Activated effector memory CD4-positive, alpha-beta T cell treated with Interleukin-2 at 50 U/mL for 16 hours (primary cell): ENCODE measurements at places on chromosomes 12 and 14.

DNA sequence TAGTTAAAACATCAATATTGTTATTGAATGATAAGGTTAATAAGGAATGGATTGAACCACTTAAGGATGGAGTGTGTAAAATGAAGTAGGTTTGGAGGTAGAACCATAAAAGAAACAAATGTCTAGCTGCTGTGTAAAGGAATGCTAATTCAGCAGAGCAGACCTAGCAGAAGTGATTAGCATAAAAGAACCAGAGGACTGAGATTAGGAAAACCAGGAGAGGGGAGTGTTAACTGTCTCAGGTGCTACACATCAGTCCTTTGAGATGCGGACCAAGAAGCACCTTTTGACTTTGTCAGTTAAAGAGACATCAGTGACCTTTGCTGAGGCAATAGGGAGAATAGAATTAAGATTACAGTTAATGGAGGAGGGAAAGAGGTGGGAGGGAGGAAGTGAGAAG is 84.5 kb downstream of the PLEKHA5 start:
- no peak for DNase-seq

GRCh38 chr14:102778338-102779083 is 1.3 kb downstream of the TRAF3 start:
- no peak for DNase-seq

- DNase-seq, result no peak
Observed at GRCh38 chr14:96816281-96816680, 19.1 kb downstream of the VRK1 start.

- no peak for DNase-seq
Observed at GRCh38 chr12:29681370-29681769, 102.4 kb downstream of the TMTC1 start.

DNA sequence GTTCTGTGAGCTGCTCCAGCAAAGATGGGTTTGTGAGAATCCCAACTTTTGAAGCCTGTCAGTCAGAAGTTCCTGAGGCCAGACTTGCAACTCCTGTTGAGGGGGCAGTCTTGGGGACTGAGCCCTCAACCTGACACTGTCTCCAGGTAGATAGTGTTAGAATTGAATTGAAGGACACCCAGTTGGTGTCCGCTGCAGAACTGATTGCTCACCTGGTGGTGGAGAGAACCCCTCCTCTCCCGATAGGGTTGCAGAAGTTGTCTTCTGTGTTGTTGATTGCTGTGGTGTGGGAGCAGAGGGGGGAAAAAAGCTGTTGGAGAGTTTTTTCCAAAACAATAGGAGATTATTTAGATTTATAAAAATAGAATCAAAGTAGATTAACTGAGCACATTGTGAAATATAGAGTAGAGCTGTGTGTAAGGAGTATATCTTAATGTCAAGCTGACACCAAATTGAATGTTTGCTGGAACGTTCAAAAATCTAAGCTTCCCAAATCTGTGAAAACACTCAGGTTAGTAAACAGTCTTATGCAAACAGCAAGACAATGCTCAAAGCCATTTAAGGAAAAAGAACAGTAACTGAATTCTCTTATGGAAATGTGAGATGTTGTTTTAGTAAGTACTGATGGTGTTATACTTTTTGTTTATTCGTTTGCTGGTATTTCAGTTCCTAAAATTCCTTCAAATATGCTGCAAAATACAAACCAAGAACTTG is 18.6 kb downstream of the HIF1A start:
- DNase-seq, result no peak

DNA sequence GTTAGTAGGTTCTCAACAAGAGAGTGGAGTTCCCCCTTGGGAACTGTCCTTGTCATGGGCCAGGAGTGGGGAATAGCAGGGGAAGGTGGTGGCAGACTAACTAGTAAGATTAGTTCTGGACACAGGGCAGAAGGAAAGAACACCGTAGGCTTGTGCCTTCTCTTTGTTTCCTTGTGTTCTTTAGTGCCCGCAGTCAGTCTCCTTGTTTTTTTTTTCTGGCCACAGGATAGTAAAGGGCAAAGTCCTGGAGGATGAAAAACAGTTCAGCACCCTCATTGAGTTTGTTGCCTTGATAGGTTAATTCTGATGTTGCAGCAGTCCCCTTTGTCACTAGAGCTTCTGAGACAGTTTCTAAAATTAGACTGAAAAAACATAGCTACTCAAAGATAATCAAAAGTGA is 8.4 kb downstream of the PEX5 start:
- no peak for DNase-seq

DNA sequence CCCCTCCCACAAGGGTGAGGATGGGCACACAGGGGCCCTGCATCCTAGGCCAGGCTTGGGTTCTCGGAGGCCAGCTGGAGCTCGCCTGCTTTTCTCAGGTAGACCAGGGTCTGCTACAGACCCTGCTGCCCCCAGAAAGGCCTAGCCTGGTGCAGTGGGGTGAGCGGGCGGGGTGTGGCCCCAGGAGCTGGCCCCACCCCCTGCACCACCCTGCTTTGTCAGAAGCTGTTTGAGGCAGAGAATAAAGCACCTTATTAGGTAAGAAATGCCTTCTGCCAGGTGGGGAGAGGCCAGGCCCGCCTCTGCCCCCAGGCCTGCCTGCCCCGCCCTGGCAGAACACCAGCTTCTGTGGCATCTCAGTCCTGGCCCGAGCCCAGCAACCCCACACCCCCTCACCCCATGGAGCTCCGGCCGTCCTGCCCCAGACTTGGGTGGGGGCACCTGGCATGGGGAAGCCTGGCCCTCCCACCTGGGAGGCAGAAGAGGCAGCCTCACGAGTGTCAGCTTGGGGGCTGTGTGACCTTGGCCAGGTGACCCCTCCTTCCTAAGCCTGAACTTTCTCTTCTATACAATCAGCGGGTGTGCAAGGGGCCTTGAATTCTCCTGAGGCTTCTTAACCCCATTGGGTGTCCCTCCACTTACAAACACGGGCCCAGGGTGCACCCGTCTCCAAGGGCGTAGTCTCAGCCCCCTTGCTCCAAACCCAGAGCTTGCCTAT is 43.2 kb downstream of the KRT80 start:
- no peak for DNase-seq

DNA sequence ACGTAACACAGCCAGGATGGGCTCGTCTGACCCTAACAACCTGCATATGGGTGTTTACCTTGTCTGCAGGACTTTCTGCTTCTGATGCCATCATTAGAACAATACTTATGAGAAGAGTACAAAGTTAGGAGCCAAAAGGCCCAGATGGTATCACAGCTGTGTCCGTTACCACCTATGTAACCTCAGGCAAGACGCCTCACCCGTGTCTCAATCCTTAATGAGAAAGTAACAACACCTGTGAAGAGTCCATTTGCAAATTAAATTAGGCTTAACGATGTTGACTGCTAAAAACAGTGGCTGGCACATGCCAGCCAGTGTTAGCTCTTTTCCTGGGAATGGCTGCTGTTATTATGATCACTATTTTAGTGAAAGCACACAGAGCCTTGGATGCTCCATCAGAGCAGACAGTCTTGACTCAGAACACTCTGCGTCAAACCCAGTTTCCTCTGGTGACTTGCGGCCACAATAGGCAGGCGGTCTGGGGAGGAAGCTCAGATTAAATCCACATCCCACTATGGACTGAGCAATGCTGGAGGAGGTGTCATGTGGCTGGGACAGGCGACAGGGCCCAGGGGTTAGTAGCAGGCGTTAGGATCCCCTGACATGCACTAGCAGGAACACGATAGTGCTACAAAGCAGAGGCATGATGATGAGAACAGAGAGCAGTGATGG is 125.3 kb downstream of the SLC15A4 start:
- no peak for DNase-seq

DNA sequence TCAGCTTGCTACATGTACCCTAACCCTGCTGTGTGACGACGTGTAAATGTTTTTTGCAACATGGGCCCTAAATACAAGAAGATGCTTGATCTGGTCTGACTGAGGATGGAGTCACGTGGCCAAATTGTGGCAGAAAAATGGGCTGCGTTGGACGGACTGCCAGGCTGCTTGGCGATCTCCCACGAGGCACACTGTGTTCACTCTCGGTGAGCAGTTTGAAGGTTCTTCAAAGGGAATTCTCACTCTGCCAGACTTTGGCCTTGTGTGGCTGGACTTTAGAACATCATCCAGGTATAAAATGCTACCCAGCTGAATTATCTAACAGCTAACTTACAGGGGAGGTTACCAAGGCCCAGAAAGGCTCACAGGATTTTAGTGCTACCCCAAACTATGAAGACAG is 85.1 kb downstream of the KDM2B start:
- no peak for DNase-seq

- no peak for DNase-seq
Observed at GRCh38 chr14:95623195-95623594, 63.0 kb upstream of the TCL1B start.

DNA sequence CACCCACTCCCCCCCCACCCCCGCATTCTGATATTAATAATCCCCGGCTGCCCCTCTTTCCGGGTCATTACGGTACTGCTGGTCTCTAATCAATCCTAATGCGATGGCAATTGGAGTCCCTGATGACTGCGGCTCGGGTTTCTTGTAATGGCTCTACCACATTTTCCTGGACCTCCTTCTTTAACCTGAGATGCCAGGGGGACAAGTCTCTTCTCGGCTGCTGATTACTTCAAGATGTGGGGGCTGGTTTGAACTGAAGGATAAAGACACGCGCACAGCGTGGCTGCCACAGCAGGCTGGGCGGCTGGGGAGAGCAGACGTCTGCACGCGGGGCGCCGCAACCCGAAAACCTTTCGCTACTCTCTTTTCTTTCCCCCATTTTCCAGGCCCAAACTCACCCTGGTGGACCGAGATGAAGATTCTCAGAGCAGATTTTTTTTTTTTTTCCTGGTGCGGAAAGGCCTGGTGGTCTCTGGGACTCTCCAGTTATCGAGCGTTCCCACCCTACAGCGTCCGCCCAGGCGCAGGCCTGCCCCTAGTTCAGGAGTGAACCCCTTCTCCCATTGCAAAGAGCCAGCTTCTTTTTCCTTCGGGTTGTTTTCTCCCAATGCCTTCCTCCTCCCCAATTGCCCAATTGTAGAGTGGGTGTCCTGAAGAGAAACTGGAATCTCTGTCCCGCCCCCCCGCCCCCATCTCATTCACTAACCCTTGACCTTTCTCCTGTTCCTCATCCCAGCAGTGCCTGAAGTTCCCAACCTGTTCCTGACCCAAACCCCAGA is 6.0 kb upstream of the SIX1 start:
- no peak for DNase-seq

DNA sequence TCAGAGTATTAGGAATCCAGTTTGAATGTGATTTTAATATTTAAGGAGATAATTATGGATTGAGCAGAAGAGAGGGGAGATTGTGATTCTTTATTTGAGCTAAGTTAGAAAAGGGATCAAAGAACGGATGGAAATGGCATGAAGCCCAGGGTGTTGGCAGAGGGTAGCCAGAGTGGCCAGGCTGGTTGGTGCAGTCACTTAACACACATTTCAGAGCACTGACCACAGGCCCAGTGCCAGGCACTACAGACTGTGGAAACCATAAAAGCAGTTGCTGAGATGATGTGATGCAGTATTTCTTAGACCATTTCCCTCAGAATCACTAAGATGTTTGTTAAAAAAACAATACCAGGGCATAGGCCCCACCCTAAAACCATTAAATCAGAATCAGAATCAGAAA is 167.7 kb upstream of the AMIGO2 start:
- no peak for DNase-seq

GRCh38 chr12:5487948-5488625 is 56.2 kb downstream of the NTF3 start:
- DNase-seq, result no peak

GRCh38 chr14:93967637-93968250 is 8.6 kb downstream of the ASB2 start:
- DNase-seq, result no peak

DNA sequence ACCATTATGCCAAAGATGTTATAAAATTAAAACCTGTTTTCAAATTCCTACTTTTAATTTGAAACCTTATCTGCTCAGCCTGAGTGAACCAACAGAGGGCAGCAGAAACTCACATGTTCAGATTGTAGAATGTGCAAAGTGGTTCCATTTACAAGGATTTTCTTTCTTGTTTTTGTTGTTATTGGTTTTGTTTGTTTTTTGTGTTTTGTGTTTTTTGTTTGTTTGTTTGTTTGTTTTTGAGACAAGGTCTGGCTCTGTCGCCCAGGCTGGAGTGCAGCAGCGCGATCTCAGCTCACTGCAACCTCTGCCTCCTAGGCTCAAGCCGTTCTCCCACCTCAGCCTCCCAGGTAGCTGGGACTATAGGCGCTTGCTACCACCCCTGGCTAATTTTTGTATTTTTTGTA is 22.8 kb upstream of the GARIN2 start:
- DNase-seq, result no peak
